ENCODE measurements at places on chromosomes 3 and 15. TPM values are rescaled to one million over a fixed set of nuclear protein-coding genes. Genes with fewer than 3 reads are reported as not detected.

The FAM107A gene
- total RNA-seq = 0.57 TPM

The LINGO1 gene
- total RNA-seq = 57.1 TPM

The CLEC3B gene
- total RNA-seq = not detected

The PARP15 gene
- 0.21 TPM for total RNA-seq

The CYP8B1 gene
- total RNA-seq = not detected

The SLC7A14 gene
- total RNA-seq = 0.95 TPM

The GAP43 gene
- total RNA-seq = 21.9 TPM

The ECE2 gene
- 0.86 TPM for total RNA-seq

The SLMAP gene
- total RNA-seq = 70.4 TPM

The ALDH1A2 gene
- total RNA-seq = 0.31 TPM

The DPPA2 gene
- 12.6 TPM for total RNA-seq
